Naive thymus-derived CD8-positive, alpha-beta T cell (primary cell): ENCODE measurements at places on chromosomes 7 and 10. TPM values are rescaled to one million over a fixed set of nuclear protein-coding genes. Genes with fewer than 3 reads are reported as not detected.

- no peak for DNase-seq
Measured at GRCh38 chr10:4053940-4054339, 268.9 kb upstream of the KLF6 start.

DNA sequence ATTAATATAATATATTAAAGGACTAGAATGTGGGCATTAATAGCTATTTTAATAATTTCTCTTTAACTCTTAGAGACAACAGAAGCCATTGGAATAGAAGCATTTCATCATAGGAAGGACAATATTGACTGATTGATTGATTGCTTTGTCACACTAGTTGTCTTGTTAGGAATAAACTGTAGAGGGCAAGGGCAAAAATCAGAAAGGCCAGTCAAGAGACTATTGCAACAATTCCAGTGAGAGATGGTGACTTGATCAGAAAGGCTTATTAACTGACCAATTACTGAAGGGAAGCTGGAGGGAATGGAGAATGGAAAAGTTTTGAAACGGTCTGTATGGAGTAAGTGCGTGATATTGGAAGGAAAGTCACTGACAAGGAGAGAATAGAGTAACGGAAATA, 87.3 kb downstream of the RUNDC3B start:
- DNase-seq, result no peak

DMBT1 gene
- not detected for total RNA-seq

DNA sequence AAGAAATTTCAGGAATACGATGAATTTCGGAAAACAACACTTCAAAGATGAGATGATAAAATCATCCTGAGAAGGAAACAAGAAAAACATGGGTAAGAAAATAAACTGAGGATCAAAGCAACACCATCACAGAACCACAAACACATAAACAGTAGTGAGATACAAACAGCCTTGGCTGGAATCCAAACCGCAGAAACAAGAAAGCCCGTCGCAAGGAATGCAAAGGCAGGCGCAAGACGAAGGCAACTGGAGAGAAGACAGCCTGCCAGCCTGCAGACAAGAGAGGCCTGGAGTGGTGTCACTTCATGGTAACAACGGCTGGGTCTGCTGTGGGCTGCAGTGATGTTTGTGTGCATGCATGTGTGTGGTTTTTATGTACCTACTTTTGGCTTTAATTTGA, 61.8 kb upstream of the DRGX start:
- DNase-seq, result no peak

SLC18A3 gene
- total RNA-seq, result not detected

DNA sequence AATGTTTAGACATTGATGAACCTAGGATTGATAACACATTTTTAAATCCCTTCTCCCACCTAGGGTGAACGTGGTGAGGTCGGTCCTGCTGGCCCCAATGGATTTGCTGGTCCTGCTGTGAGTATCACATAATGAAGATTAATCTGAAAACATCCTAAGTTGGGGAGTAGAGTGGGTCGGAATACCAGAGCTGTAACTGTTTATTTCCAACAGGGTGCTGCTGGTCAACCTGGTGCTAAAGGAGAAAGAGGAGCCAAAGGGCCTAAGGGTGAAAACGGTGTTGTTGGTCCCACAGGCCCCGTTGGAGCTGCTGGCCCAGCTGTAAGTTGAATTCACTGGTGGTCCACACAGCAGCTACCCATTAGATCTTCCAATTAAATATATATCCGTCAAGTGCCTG, 25.6 kb downstream of the COL1A2 start:
- no peak for DNase-seq
